ENCODE measurements at places on chromosomes 2 and 18.
A peak's percentile ranks its signal among the peaks of the same experiment; 100 is the strongest.

- no peak for DNase-seq
Measured at GRCh38 chr2:53933329-53933728, 37.5 kb downstream of the PSME4 start.

DNA sequence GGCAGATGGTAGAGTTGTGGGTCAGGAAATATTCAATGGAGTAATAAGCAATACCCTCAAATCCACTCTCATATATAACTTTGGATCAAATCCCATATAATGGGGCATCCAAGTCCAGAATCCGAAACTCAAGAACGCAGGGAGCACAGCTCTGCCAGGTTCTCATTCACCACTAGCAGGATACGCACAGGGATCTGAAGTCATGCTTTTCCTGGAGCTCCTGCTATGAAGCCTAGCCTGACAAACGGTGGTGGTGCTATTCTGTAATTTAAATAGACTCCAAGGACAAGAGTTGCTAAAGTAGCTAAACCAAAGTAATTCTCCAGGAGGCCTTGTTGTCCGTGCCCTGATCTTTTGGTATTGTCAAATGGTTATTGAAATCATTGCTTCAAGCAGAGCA is 264.8 kb downstream of the SLC8A1 start:
- no peak for DNase-seq

DNA sequence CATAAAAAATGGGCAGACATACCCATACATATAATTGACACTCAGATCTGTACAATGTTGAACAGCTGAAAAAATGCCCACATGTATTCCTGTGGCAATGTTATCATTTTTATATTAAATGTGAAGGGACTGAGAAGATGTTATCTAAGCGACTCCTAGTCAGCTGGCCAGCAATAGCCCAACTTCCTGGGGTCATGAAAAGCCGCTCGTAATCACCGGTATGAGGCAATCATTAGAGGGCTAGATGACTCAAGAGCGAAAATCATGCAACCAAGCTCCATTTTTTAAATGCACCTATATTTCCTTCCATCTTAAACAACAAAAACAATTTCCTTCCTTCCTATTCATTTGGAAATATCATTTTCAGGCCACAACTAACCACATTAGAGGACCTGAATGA is 274.6 kb upstream of the CCDC68 start:
- no peak for DNase-seq

DNA sequence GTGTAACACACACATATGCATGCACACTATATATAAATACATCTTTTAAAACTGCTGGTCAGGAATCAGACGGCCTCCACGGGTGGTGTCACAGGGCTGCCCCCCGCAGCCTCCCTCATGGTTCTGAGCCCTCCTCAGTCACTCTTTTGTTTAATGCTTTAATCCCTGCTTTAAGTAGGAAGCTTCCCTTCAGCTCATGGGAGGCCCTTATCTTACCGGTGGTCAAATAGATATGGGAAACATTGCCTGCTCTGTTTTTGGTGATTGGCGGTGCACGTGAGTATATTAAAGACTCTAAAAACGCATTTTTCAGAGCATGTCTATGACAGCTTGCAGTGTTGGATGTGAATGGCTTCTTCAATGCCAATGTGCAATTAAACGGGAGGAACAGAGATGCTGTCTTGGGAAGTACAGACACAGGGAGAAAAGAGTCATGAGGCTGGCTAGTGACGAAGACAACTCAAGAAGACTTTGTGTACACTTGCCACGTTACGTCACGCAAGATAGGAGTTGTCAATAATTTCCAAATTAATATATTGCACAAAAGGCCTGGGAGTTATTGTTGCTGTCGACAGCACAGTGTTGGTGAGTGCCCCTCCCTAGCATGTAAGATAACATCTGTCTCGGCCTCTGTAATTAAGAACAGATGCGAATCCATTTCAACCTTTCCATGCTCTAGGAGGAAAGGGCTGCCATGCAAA is 23.3 kb downstream of the GNLY start:
- DNase-seq: peak; percentile 14

GRCh38 chr2:186910996-186911395 is 62.0 kb upstream of the ZSWIM2 start:
- DNase-seq: no peak

DNA sequence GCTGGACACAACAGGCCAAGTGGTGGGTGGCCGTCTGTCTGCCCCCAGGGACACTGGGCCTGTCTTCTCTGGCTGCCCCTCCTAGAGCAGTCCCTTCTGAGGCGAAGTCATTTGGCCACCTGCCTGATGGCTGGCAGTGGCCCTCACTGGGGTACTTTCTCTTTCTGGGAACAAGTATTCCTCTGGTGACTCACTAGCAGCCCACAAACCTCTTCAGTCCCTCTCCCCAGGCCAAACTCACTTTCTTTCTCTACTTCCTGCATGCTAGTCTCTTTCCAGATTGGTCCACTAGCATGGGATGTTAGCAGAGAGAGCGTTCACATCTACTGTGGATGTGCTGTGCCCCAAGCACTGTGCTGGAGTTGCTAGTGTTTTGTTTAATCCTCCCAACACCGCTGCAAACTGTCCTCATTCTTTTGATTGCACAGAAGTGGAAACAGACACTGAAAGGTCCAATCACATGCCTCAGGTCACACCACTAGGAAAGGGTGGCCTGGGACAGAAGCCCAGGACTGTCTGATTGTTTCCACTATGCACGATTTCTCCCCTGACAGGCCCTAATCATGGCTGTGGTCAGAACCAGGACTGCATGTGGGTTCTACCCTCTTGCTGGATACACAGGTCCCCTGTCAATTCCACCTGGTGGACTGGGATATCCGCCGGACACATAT is 5.2 kb downstream of the DYSF start:
- no peak for DNase-seq

DNA sequence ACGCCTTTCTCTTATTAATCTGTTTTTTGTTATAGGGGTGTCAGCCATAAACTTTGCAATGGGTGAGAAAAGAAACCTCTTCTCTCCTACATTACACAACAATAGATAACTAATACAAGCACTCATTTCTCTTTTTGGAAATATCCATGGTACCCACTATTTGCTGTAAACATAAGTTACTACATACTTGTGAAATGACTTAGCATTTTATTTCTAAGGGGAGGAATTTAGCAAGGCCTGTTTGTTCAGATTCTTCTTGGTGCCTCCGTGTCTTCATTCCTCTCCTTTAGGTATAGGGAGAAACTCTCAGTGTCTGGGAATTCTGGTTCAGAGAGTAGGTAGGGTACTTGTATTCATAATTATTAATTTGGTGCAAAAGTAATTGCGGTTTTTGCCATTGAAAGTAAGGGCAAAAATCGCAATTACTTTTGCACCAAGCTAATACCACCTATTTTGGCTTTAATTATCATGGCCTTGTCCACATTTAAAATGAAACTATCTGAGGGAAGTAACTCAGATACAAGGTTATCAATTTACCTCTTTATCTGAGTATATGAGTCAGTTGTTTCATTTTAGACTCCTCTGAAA is 134.8 kb downstream of the MREG start:
- no peak for DNase-seq

- DNase-seq: no peak
Measured at GRCh38 chr2:71788601-71789240, 335.4 kb downstream of the DYSF start.

DNA sequence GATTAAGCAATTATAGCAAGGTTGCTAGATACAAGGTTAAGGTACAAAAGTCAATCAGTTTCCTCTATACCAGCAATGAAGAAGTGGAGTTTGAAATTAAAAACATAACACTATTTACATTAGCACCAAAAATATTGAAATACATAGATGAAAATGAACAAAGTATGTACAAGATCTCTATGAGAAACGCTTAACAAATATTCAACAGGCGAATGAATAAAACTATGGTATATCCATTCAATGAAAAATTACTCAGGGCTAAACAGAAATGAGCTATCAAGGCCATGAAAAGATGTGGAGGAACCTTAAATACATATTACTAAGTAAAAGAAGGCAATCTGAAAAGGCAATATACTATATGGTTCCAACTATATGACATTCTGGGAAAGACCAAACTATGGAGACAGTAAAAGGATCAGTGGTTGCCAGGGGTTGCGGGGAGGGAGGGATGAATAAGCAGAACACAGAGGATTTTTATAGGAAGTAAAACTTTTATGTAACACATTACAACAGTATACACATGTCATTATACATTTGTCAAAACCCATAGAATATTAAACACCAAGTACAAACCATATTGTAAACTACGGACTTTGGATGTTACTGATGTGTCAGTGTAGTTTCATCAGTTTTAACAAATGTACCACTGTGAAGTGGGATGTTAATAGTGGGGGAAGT is 62.1 kb downstream of the RMDN2 start:
- no peak for DNase-seq

- peak; percentile 56 for DNase-seq
Measured at GRCh38 chr2:156797832-156798231, 361.7 kb downstream of the GPD2 start.

DNA sequence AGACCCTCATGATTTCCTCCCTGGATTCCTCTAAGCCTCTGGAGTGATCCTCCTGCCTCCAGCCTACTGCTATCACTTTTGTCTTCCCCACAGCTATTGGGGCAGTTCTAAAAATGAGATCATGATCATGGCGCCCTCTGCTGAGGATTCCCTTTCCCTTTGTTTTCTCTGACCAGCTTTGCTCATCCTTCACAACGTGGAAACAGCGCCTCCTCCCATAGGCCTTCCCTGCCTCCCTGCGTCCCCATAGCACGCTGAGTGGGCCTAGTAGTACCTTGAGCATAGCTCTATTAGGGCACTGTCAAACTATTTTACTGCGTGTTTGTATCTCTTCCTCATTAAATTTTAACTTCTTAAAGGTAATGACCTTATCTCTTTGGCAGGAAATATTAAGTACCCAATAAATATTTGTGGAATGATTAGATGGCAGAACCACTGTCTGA is 207.0 kb upstream of the FANCL start:
- peak; percentile 55 for DNase-seq

DNA sequence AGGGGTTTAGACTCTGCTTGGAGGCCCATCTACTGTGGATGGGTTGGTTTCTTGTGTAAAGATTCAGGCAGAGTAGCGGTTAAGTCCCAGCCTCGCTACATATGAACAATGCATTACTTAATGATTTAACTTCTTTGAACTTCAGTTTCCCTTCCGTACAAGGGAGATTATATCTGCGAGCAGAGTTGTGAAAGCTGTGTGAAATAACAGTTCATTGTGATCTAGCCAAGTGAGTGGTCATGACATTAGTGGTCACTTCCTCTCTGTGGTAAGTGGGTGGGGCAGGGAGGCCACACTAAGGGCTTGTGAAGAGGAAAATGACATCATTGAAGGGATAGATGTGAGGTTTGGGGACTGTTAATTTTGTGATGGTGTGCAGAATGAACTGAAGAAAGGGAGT is 14.1 kb upstream of the MEX3C start:
- DNase-seq: no peak

DNA sequence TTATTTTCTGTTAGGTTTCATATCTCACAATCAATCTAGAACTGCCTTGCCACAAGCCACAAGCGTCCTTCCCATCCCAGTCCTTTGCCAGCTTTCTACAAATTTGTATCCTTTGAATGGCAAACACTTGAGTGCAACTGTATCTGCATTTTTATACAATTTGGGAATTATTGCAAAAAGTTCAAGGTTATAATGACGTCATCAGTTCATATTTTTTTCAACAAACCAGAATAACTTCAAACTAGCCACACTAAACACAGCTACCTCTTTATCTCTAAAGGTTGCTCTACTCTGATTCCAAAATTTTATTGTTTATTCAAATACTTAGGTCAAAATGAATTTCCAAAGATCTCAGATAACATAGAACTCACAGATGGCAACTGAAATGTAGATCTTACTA is 877.1 kb downstream of the TMEM182 start:
- DNase-seq: no peak

GRCh38 chr2:14712111-14712510 is 79.6 kb downstream of the LRATD1 start:
- no peak for DNase-seq

GRCh38 chr18:12119358-12119757 is 25.7 kb downstream of the ANKRD62 start:
- DNase-seq: no peak

GRCh38 chr2:201955231-201955630 is 78.4 kb upstream of the FZD7 start:
- no peak for DNase-seq

DNA sequence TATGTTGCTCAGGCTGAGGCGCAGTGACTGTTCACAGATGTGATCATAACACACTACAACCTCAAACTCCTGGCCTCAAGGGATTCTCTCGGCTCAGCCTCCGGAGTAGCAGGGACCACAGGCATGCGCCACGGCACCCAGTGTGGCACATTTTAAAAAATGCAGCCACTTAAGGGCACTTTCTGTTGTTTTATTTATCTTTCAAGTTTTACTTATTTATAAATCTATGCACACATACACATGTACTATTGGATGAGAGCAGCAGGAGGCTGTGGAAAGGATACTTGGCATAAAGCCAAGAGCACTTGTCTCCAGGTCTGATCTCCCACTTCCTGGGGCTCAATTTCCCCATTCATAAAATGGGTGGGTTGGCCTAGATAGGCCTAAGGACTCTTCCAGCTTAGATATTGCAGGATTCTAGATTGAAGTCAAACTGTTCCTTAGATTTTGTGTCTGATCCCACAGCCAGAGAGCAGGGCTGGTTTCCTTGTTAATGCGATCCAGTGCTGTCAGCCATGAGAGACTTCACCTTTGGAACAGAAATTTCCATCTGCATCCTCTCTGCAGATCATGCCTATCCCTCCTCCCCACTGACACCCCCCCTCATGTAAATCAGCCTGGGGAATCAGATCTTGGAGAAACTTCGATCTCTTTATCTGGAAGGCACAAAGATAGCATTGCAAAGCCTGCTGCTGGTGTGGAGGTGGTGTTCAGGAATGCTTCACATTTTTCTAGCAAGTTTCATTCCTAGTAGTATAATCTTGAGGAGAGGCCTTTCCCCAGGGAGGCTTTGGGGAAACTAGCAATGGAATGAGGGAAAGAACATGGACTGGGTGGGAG is 24.7 kb downstream of the PCBP1 start:
- DNase-seq: peak; percentile 64

DNA sequence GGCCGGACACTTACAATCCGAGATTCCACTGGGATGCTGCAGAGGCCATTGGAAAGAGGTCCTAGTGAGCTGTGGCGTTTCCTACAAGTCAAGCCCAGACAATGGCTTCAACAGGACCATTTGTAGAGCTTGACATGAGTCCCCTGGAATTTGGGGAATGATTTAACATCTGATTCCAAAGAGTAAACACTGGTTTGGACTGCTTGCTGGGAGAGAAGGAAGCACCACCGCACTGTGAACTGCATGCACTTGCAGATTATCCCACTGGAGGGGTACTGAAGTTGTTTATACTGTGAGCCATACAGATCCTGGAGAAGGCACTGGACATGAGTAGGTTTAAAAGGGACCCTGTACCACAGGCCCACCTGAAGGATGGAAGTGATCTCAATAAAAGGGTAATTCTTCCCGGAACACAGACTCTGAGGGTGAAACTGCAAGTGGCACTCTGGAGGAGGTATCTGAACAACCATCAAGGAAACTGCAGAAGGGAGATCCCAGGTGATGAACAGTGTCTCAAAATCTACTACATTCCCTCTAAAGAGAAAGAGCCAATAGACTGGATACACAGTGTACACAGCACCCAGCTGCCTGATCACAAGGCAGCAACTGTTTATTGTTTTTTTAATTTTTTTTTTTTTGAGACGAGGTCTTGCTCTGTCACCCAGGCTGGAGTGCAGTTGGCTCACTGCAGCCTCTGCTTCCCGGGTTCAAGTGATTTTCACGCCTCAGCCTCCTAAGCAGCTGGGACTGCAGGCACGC is 4.3 kb upstream of the RAB6C start:
- no peak for DNase-seq
